K562 (cell line): ENCODE measurements at places on chromosomes 1 and 21. TPM values are rescaled to one million over a fixed set of nuclear protein-coding genes. Genes with fewer than 3 reads are reported as not detected.

- DNase-seq: no peak
Measured at GRCh38 chr1:205009670-205010069, 33.3 kb upstream of the CNTN2 start.

Gene LMX1A
- total RNA-seq: not detected in 2 replicates

DNA sequence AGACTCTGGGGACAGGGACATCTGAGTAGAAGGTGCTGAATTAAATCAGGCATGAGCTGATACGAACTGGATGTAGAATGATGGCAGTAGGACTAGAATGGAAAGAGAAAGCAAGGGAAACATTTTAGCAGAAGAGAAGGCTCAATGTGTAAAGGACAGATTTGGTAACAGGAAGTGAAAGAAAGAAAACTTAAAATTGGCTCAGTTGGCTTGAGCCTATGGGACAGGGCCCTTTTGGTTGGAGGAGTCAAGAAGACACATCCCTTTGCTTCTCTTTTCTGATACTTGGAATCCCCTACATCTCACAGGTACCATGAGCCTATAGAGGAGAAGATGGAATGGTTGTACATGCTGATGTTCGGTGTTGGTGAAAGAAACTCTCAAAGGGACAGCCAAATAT lies 300.6 kb upstream of the PLXNA2 start:
- DNase-seq: no peak

Gene SLC25A34
- total RNA-seq: 0.13 and 0.16 TPM in 2 replicates

- no peak for DNase-seq
Measured at GRCh38 chr1:8004113-8004802, 21.9 kb downstream of the ERRFI1 start.

DNA sequence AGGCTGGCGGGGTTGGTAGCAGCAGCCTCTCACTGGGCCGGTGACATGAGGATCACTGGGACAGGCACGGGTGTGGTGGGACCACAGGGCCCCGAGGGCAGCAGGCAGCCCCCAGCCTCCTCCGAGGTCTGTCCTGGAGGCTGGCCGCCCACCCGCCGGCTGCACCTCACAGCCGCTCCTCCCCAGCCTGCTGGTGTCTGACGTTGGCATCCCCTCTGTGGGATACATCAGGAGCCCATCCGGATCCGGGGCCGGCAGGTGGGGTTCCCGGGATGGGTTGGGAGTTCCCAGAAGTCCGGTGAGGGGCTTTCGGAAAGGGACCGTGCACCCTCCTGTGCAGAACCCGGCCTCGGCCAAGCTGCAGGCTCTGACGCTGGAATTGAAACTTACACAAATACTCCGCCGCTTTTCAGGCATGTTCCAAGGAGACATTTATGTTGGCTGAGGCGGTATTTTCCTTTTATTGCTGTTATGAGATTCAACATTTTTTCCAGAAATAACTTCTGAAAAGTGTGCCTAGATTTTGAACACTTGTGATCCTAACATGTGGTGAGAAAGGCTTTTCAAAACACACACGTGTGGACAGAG lies 142.1 kb upstream of the ARHGEF16 start:
- no peak for DNase-seq

DNA sequence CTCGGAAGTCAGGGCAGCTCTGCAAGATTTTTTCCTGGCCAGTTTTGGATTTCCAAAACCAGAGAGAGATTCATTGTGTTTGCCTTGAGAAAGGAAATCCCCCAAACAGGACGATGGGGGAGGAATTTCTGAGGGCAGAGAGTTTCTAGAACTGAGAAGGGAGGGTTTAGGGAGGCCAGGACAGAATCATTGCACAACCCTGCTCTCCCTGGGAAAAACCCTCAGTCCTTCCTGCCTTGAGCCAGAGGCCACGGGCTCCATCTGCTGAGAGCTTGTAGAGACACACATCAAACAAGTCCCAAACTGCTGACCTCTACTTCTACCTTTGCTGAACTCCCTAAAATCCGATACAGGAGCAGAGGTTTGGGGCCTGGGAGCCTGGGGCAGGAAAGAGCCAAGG lies 99.7 kb downstream of the NMNAT2 start:
- no peak for DNase-seq

- no peak for DNase-seq
Measured at GRCh38 chr21:46621457-46622182, 13.9 kb upstream of the PRMT2 start.

GRCh38 chr21:41064334-41064791 lies 103.6 kb upstream of the BACE2 start:
- no peak for DNase-seq

- no peak for DNase-seq
Measured at GRCh38 chr21:24436236-24436635, 1171.0 kb downstream of the MRPL39 start.

GRCh38 chr1:62325081-62325480 lies 5.8 kb upstream of the KANK4 start:
- no peak for DNase-seq

- peak; percentile 16 for DNase-seq
Measured at GRCh38 chr1:185402930-185403329, 85.9 kb upstream of the IVNS1ABP start.

DNA sequence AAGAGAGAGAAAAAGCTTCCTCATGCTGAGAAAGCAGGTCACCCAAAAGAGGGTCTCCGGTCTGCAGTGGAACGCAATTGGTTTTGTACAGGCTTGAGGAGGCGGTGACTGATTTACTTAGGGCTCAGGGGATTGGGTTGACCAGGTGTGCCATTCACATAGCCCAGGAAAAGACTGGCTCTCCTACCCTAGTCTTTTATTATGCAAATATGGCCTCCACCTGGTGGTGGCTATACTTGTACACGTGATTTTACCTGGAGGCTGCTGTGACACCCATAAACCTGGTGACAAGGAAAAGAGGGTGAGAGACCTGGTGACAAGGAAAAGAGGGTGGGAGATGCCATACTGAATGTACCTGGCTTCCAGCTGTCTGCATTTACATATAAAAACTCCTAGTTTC lies 49.9 kb downstream of the DNTTIP2 start:
- DNase-seq: no peak

DNA sequence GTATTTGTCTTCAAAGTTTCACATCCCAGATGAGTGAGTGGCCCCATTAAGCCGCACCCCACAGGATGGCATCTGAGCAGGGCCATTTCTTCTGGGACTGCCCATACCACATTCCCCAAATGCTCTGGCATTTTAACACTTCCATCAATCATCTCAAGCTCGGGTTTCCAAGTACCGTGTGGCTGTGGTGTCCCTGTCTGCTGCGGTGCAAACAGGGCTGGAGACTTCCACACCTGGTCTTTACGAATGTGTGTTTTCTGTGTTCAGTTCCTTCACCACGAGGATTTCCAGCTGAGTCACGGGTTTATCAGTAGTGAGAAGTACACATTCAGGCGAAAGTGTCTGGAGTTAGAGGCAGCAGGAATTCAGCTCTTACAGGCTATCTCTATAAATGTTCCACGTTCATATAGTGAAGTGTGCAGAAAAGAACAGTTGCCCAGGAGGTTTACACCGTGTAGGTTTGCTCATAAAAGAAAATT lies 195.2 kb downstream of the RHOU start:
- peak; percentile 28 for DNase-seq

- DNase-seq: peak; percentile 67
Measured at GRCh38 chr1:154955039-154955717, 721 bp downstream of the PBXIP1 start.

Gene SPRR1B
- total RNA-seq: not detected in 2 replicates

- no peak for DNase-seq
Measured at GRCh38 chr1:222099746-222100145, 357.9 kb upstream of the DUSP10 start.

GRCh38 chr1:62218604-62219003 lies 24.0 kb downstream of the L1TD1 start:
- DNase-seq: no peak

GRCh38 chr1:55073187-55073916 lies 34.0 kb downstream of the PCSK9 start:
- no peak for DNase-seq

DNA sequence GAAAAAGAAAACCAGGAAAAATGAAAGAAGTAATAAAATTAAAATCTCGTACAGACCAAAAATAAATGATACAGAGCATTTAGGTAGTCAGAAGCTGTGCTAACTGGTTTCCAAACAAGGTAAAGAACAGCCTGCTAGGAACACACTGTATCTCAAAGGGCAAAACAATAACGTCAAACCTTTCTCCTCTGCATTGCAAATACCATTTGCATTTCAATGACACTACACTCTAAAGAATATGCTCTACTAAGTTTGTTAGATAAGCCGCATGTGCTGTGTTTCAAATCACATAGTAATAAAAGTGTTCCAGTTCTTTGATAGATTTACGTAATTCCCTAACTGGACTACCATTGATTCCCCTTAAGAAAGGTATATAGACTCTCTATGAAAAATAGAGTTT lies 648.8 kb downstream of the PLA2G4A start:
- DNase-seq: no peak

GRCh38 chr1:68051475-68051874 lies 1.0 kb upstream of the DIRAS3 start:
- no peak for DNase-seq

DNA sequence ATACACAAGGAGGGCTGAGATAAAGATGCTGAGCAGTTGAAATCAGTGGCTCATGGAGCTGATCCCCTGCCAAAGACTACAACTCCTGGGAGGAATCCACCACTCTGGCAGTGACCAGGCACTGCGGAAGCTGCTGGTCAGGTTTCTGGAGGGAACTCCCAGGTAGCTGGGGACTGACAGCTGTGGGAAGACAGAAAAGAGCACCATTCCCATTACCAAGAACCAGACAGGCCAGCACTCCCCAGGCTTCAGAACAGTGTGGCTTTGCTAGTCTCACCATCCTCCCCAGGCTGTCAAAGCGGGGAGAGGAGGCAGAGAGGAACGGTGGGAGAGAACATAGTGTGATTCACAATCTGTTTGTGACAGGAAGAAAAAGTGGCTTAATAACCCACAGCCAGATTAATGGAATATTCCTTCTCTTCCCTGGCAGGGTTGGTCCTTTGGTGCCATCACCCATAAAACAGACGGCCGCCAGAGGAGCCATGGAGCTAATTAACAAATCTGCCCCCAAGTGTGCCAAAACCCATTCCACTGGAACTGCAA lies 92.1 kb downstream of the MAB21L3 start:
- no peak for DNase-seq

DNA sequence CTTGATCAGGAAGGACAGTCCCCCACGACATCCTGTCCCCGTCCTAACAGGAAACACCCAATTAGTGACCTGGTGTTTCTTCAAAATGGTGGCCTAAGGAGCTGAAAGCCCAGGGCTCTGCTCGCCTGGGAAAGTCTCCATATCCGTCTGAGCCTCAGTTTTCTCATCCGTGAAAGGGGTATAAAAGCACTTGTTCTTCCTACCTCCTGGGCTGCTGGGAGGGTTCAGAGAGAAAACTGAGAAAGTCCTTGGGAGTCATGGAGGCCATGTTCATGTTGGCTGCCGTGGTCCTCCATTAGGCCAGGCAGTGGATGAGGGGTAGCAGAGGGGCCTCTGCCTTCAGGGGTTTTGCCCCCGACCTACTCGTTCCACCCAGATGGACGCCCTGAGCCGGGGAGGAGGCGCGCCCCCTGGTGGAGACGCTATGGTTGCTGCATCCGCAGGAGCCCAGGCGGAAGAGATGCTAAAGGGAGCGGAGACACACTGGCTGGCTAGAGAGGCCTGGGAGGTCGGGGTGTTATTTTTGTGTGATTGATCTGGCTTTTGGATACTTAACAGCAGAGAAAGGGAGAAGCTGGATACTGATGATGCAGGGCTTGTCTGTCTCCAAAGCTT lies 113.5 kb downstream of the PRDM2 start:
- peak; percentile 89 for DNase-seq

DNA sequence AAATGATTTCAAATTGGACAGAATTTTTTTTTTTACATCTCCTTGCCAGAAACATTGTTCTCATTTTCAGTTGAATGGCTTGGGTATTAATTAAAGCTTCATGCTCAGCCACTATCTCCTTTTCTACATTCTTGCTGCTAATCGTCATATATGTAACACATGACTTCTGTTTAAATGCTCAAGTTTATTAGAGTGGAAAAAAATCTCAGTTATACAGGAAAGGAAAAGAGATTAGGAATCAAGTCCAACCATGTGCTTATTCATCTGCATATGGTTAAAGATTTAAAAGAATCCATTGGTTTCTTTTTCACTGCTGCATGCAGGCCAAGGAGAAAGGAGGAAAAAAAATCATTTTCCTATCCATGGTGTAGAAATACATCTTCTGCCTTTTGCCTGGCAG lies 47.3 kb upstream of the CNN3 start:
- DNase-seq: no peak

Gene HMCN1
- 0.13 and 0.16 TPM in 2 replicates for total RNA-seq

- DNase-seq: no peak
Measured at GRCh38 chr1:183194527-183195141, 8.6 kb downstream of the LAMC2 start.

DNA sequence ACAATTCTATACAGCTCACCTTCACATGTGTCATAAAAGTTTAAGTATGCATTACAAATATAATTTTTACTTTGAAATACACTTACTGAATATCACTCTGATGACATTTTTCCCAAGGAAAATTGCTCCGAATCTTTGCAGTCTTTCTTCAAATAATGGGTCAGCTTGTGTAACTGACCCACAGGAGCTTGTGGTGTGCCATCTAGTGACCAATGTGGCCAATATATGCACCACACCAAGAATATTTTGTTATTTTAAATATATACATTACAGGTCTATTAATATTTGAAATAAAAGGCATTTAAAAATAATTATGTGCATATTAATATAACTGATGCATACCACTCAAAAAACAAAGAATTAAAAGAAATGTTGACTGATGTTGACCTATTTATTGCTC lies 271.4 kb downstream of the TBX15 start:
- peak; percentile 4 for DNase-seq

DNA sequence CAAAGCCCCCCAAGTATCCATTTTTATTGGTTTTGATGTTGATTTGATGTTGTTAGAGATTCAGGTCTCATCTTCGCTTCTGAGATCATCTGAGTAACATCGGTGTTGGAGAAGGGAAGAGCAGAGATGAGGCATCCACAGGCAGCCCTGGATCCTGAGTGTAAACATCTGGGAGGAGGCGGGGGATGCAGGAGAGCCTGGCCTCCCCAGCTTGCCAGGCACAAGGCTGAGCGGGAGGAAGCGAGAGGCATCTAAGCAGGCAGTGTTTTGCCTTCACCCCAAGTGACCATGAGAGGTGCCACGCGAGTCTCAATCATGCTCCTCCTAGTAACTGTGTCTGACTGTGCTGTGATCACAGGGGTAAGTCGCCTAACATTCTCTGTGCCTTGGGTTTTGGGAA lies at the start of gene PROK1:
Gene PROK1 (plus strand): TSS at position 221 of the 400 bp plus-strand sequence. CDS start 68 bp downstream, at position 289.
- no peak for DNase-seq

DNA sequence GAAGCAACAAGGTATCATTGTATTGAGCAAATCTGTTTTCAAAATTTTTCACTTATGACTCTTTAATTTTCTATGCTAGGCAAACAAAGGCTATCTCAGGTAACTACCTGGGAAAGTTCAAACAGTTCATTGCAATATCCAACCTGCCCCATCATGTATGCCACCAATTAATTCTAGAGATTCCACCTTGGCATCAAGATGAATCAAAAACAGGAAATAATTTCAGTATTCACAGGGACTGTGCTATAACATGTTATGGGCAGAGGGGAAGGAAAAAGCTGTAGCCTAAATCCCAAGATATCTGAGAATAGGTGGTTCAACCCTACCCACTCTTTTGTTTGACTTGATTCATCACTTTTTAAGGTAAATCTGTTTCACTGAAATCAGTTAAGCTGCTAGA lies 67.5 kb upstream of the SH3GLB1 start:
- DNase-seq: no peak
